ENCODE measurements at places on chromosomes 5 and 9.

DNA sequence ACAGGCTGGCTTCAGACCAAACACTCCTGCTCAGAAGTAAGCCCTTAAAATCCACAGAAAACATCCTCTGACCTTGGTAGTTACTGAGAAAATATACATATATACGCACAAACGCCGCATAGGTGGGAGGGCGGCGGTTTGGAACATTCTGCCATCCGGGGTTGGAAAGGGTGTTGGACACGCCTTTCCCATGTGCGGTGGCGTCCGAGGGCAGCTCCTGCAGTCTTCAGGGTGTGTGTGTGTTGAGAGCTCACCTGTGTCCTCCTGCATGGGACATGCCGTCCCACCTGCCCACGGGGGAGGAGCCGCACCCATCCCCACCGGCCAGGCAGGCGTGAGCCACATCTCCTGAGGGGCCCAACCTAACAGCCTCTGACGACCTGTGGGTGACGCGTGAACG lies 28.2 kb downstream of the SLC9A3 start:
- DNase-seq = no peak

DNA sequence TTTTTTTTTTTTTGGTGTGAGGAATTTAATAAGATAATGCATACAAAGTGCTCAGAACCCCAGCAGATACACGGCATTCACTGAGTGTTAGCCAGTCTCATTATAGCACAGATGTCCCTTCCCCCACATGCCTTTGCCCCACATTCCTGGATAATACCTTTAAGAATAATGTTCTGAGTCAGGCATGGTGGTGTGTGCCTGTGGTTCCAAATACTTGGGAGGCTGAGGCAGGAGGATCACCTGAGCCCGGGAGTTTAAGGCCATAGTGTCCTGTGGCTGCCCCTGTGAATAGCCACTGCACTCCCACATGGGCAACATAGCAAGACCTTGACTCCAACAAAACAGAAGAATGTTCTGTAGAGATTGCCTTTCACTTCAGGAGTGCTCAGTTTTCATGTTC lies 24.2 kb upstream of the ANKRD18A start:
- DNase-seq = no peak

DNA sequence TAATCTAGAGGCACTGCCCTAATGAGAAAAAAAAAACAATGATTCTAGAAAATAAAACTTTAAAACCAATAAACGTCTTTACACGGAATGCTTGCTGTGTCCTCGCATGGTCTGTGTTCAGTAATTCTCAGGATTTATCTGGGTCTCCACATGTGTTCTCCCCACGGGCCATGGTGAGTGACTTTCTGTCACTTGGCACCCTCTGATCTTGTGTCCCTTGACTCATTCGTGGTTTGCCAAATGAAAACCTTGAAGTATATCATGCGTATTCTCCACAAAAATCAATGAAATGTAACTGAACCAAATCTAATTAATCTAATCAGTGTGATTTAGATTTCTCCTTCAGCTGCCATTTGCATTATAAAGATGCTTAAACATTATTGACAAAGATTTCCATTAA lies 48.0 kb downstream of the UBE2QL1 start:
- no peak for DNase-seq

- DNase-seq = no peak
Observed at GRCh38 chr9:79089054-79089560, 482.7 kb upstream of the TLE4 start.

GRCh38 chr5:51279983-51280706 lies 103.1 kb upstream of the ISL1 start:
- DNase-seq = no peak

GRCh38 chr5:79011219-79011836 lies 26.2 kb upstream of the ARSB start:
- no peak for DNase-seq

DNA sequence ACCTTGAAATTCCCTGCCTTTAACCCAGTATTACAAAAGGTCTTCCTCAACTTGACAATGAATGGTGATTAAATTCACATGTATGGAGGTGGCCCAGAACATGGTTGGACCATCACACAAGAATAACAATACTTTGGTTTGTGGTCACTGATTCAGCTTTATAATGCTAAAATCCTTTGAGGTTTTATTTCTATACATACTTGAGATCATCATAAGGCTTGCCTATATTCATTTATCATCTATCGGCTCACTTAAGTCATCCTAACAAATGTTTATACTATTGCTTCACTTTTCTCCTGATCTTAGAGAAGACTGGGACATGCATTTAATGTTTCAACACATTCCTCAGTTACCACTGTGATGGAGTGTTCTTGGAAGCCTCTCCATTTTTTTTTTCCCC lies 191.3 kb downstream of the DMAC1 start:
- no peak for DNase-seq

- DNase-seq = no peak
Observed at GRCh38 chr5:66436721-66437120, 159.5 kb upstream of the MAST4 start.

DNA sequence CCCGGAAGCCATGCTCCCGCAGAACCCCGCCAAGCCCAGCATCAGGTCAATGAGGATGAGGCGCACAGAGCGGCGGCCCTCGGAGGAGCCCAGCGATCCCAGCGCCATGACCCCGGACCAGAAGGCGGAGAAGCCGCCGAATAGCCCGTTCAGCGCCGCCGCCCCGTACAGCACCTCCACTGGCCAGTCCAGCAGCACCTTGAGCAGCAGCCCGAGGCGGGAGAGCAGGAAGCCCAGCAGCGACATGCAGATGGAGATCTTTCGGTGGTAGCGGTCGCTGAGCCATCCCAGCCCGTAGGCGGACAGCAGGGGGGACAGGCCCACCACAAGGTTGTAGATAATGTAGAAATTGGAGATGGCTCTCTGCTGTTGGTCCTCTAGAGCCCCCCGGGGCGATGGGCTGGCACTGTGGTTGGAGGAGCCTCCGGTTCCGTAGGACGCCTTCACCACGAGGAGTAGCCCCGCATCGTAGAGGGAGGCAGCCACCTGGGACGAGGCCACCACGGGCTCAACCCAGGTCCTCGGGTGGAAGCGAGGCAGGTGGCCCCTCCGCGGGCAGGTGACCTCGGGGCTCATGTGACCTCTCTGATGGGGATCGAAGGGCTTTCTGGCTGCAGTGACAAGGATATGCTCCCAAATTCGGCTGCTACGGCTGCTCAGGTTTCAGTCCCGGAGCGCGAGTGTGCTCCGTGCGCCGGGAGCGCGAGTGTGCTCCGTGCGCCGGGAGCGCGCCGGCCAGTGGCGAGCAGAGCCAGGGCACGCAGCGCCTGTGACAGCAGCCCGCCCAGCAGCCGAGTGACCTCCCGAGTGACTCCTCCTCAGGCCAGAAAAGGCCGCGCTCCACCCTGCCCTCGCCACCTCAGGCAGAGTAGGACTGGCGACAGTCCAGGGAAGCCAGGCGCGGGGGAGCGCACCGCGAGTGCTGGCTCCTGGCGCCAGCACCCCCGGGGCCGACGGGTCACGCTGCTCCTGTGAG lies at the start of gene SLC46A2:
Gene SLC46A2, minus strand, starts transcription at position 771 of the 976 bp plus-strand sequence. Its CDS starts 195 bp downstream, at position 576.
- DNase-seq = no peak

DNA sequence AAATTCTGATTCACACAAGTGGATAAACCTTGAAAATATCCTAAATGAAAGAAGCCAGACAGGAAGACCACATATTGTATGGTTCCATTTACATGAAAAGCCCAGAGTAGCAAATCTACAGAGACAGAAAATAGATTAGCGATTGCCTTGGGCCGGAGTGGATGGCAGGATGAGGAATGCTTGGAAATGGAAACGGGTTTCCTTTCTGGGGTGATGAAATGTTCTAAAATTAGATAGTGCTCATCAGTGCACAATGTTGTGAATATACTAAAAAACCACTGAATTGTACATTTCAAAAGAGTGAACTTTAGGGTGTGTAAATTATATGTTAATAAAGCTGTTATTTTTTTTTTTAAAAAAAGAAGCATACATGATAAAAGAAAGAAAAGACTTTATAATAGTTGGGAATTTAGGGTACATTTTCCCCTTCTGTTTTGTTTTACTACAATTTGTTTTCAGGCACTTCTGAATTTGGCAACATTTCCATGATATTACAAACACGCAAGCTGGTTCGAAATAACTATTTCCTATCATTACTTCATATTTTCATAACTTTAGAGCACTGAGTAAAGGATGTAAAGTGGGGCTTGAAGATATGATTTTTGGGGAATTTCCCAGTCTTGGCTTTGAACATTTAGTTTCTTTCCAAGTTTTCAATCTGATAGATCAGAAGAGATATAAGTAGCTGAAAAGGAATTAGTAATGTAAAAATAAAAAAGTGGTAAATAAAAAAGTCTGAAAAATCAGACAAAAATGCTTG lies 23.9 kb downstream of the SLC35A4 start:
- DNase-seq = no peak

DNA sequence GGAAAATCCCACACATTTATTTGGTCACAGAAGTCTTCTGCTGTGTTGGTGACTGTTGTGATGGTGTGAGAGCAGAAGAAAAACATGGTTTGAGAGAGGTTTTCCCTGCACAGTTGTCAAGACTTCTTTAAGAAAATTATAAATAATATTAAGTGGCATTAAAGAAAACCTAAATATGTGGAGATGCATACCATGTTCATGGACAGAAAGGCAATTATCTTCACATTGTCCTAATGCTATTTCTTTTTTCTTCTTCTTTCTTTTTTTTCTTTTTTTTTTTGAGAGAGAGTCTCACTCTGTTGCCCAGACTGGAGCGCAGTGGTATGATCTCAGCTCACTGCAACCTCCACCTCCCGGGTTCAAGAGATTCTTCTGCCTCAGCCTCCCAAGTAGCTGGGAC lies 24.3 kb upstream of the ERGIC1 start:
- DNase-seq = no peak

GRCh38 chr9:89426384-89426961 lies 71.4 kb downstream of the SEMA4D start:
- no peak for DNase-seq

DNA sequence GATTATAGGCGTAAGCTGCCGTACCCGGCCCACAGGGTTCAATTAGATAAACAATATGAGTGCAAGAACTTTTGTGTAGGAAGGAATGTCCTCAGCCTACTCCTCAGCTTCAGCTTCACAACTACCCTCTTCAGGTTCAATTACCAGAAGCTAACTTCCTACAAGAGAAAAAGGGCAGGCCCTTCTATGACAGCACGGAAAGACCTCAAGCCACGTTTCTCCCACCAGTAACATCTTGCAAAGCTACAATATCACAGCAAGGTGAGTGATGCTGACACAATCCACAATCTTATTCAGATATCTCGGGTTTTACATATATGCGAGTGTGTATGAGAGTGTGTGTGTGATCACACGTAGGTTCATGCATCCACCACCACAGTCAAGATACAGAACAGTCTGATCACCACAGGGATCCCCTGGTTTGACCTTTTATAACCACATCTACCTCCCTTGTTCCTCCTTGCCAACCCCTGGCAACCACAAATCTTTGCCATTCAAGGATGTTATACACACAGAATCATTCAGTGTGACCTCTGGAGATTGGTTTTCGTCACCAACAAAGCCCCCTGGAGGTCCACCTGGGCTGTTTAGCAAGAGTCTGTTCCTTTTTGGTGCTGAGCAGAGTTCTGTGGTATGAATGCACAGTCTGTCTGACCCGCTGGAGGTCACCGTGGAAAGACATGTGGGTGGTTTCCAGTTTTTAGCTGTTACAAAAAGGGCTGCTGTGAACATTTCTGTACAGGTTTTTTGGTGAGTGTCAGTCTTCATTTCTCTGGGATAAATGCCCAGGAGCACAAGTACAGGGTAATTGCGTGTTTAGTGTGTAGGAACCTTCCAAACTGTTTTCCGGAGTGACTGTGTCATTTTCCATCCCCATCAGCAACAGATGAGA lies 38.2 kb downstream of the IPPK start:
- no peak for DNase-seq

DNA sequence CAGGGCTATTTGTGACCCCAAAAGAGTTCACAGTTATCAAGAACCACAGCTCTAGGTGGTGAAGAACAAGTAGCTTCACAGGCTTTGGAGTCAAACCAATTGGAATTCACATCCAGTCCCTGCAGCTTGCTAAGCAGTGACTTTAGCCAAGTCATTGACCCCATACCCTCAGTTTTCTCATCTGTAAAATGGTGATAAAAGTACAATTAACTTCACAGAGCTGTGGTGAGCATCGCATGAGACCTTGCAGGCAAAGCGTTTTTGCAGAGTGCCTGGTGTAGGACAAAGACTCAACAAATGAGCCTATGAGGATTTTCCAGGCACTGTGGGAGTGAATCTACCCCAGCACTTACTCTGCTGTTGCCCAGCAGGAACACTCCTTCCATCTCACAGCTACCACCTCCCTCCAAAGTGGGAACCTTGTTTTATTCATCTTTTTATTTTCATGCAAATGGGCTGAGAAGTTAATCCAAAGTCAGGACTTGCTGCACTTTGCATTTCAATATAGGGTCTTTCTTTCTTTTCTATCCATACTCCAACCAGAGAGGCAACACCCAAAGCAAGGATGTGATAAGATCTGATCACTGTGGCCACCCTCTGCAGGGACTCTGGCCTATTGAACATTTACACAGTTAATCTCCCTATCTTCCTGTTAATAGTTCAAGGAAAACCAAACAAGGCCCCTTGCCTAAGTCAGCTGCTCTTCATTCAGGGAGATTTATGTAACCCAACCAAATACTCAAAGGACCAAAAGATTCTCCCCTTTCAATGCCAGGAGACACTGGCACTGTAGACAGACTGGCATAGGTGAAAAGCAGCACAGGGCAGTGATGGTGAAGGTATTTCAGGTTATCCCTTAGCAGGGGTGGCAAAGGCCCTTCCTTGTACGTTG lies 41.9 kb downstream of the ABCA1 start:
- no peak for DNase-seq

GRCh38 chr9:38253200-38253599 lies 139.3 kb upstream of the ALDH1B1 start:
- no peak for DNase-seq

DNA sequence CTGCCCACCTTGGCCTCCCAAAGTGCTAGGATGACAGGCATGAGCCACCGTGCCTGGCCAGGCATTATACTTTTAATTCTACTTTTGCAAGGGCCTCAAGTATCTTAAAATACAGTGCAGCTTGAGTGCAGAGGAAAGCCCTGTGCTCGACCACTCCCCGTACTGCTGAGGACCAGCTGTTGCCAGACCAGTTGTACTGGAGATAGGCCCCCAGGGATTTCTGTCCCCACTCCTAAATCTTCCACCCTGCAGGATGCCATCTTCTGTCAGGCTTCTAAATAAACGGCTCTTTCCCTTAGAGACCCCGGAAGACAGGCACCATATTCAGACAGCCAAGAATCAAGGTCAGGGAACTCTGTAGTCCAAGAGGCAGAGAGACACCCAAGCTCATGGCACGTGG lies 16.6 kb upstream of the PSMD5 start:
- no peak for DNase-seq

Measured in foreskin keratinocyte (primary cell).